ENCODE measurements at places on chromosomes 12 and 14.

DNA sequence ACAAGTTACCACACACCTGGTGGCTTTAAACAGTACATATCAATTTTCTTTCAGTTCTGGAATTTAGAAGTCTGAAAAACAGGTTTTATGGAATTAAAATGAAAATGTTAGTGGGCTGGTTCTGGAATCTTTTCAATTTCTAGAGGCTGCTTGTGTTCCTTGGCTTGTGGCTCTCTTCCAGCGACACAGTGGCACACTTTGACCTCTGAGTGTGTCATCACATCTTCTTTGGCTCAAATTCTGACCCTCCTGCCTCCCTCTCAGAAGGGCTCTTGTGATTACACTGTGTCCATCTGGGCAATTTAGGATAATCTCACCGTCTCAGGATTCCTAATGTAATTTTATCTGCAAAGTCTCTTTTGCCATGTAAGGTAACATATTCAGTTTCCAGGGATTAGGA lies 170.0 kb downstream of the PLCZ1 start:
- no peak for DNase-seq

DNA sequence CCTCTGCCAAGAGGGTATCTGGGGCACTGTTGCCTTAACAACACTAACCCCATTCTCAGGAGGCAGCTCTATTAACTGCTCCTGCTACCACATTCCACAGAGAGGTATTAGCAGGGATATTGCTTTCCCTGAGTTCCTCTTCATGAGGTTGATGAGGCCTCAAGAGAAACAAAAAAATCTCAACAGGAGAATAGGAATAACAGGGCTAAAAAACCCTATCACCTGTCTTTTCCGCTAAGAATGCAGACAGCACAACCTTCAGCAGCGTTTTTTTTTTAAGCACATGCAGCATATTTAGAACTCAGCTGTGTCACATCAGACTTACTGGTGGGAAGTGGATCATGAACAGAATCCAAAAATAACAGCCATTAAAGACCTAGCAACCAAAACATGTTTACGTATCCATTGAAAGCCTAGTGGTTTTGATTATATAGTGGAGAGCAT lies 29.2 kb downstream of the ATF7 start:
- no peak for DNase-seq

GRCh38 chr12:107411792-107412535 lies 273.6 kb upstream of the PWP1 start:
- no peak for DNase-seq

DNA sequence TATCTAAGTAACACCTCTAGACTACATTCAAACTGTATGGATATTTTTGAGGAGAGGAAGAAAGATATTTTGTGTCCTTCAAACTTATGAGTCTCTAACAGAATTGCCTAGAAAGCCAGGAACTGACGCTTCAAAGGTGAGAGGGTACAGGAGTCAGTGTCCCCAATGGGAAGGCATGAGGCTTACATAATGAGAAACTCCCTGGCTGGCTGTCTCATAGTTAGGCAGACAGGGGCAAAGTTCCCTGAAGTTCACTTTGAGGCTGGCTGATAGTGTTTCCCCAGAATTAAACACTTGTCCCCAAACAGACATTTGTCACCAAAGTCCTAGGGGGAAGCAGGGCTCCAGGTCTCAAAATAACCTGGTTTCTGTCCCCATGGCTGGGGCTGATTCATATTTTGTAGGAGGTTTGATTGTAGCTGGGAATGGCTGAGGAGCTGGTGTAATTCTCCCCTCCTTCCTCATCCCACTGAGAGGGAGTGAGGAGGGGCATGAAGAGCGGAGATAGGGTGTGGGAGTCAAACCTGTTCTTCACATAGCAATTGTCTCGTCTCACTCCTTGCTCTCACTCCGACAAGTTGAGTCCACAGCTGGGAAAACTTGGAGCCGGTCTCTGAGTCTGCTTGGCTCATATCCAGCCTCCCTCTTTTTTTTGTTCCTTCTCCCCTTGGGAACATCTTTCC lies 56.4 kb upstream of the CISTR start:
- no peak for DNase-seq

GRCh38 chr14:33030386-33030785 lies 91.7 kb downstream of the NPAS3 start:
- DNase-seq: no peak

- no peak for DNase-seq
Observed at GRCh38 chr14:105195522-105196264, 14.6 kb upstream of the NUDT14 start.

- DNase-seq: no peak
Observed at GRCh38 chr14:68650404-68650994, 142.4 kb downstream of the ZFP36L1 start.

GRCh38 chr12:24244801-24245200 lies 295.3 kb upstream of the SOX5 start:
- DNase-seq: no peak

DNA sequence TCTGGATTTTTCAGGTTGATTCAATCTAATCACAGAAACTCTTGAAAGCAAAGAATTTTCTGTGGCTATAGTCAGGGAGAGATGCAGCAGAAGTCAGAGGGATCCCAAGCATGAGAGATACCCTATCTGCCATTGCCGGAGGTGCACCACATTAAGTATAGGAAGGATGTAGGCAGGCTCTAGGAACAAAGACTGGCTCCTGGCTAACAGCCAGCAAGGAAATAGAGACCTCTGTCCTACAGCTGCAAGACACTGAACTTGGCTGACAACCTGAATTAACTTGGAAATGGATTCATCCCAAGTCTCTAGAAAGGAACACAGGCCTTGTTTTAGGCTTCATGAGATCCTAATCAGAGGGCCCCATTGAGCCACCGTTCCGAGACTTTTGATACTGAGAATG lies 364.9 kb upstream of the FLRT2 start:
- no peak for DNase-seq

GRCh38 chr14:33449703-33450395 lies 501.0 kb downstream of the EGLN3 start:
- no peak for DNase-seq

DNA sequence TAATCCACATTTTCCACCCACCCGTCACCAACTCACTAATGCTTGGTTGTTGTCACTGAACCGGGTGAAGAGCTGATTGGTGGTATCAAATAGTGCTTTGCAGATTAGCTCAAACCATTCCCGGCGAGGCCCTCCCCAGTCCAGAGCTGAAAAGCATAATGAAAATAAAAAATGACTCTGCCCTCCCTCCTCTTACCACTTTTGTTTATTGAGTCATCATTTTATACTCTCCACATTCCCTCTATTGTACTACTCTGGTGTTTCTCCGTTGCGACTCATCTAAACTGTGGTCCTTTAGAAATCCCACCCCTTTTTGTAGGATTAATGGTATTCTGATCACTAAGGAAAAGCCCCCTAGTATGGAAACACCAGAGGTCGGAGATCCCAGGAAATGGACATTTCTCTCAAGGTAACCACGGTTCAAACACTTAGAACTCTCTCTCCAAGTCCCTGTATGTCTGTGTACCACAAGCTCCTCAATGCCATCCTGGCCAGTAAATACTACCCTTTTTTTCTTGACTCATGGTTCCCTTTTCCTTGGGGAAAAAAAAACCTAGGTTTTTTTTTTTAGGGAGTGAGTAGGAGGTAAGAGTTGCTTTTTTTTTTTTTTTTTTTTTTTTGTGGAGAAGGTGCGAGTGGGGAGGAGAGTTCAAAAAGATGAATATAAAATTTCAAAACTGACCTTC lies 42.0 kb downstream of the AREL1 start:
- DNase-seq: no peak

DNA sequence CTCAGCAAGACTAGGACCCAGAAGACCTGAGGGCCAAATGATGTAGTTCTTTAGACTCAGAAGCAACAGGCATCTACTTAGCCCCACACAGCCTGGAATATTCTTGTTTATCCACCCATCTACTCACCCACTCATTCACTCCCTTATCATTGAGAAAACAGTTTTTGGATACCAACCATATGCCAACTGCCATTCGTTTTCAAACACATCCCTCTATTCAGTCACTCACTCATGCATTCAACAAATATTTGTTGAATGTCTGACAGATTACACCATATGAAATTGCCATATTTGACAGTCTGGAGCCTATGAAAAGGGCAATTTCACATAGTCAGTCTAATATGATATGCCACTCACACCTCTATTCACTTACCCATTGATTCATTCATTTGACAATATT lies 103.2 kb downstream of the NT5DC3 start:
- DNase-seq: no peak

Data from NCI-H187 treated with DMSO at 0.1 percent for 48 hours (cell line).